ENCODE measurements at places on chromosomes 1 and 21. TPM values are rescaled to one million over a fixed set of nuclear protein-coding genes. Genes with fewer than 3 reads are reported as not detected.

GRCh38 chr1:47208374-47208850 lies 18.6 kb upstream of the PDZK1IP1 start:
- DNase-seq: no peak

SMYD3 gene
- 48.0 TPM for total RNA-seq

- DNase-seq: no peak
Measured at GRCh38 chr1:76572229-76572628, 295.1 kb upstream of the ST6GALNAC5 start.

DNA sequence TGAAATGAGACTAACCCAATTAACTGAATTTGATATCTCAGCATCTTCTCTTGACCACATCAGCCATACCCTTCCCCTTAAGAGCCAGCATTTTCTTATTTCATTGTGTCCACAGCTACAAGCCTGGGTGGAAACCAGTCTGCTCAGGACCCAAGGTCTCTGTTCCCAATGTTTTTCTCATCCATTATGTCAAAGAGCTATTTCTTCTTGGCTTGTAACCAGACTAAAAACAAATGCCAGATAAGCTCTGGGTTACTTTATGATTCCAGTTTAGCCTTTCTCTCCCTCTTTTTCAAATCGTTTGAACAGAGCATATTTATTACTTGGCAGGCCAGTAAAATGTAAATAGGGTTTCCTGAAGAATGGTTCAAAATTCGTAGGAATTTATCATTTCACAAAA lies 109.3 kb upstream of the SPATA6 start:
- DNase-seq: no peak

DNA sequence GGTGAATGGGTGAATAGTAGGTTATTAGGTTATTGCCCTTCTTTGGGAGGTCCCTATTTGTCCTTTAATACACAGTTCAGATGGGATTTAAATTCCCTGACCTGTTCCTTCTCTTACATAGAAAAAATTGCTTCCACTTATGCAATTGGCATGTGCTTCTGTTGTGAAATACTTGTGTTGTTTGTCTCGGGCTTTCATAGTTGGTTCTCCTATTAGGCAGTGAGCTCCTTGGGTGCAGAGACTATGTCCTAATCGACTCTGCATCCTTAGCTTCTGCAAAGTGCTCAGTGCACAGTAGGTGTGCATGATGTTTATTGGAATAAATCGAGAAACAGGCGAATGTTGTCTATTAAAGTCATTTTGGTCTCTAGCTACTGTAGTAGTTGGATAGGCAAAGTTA lies 1.3 kb upstream of the PDE4B start:
- no peak for DNase-seq

TMEM53 gene
- total RNA-seq: 15.2 TPM

All from cardiac muscle cell (in vitro differentiated cells and primary cell).